NCI-H1105 treated with DMSO at 0.1 percent for 48 hours (cell line): ENCODE measurements at places on chromosomes 1 and 21.
A peak's percentile ranks its signal among the peaks of the same experiment; 100 is the strongest.

- peak; percentile 56 for DNase-seq
Observed at GRCh38 chr1:111399792-111400610, 27.5 kb downstream of the OVGP1 start.

DNA sequence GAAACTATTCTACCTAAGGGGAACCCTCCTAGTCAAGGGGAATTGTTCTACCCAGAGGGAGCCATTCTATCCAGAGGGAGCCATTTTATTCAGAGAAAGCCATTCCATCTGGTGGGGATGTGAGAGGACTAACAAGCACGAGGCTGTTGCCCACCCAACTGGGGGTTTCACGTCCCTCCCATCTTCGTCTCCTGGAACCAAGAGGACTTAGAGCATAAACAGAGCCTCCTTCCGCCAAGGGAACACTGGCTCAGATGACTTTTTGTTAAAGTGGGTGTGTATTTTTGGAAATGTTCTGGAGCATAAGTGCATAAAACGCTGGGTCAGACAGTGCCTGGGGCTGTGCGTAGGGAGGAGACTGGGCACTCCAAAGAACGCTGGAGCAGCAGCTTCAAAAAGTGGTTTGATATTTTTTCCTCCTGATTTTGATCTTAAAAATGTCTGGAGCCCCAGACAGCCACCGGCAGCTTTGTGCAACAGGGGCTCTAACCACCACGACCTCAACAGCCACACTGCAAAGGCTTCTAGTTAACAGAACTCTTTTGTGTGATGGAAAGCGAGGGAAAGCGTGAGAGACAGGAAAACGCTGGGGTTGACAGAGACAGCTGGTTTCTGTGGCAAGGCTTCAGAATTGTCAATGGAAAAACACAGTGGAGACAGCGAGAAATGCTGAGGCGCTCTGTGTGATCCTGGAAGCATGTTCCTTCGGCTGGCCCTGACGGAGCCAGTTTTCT lies 363.6 kb upstream of the CAMK1G start:
- DNase-seq: no peak

GRCh38 chr1:242212401-242212800 lies 213.5 kb upstream of the MAP1LC3C start:
- DNase-seq: no peak

DNA sequence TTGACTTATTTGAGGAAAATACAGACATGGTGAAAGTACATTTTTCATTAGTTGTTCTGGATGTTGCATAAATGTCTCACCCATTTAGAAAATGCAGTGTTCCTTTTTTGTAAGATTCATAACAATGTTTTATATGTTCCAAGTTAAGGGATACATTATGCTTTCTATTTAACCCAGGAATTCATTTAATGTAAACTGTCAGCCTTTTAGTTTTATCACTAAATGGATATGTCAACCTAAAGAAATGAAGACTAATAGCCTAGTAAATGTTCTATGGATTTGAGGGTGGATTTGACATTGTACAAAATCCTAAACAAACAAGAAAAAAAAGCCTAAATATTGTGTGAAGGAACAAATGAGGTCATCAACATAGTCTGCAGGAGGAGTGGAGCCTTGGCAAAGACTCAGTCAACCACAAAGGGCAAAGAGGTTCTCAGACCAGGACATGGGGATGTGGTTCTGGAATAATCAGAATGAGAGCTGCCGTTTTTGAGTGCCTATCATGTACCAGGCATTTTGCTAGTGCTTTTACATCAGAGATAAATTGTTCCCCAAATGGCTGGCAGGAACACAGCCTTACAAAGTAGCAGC lies 8.8 kb upstream of the INSL5 start:
- DNase-seq: no peak

DNA sequence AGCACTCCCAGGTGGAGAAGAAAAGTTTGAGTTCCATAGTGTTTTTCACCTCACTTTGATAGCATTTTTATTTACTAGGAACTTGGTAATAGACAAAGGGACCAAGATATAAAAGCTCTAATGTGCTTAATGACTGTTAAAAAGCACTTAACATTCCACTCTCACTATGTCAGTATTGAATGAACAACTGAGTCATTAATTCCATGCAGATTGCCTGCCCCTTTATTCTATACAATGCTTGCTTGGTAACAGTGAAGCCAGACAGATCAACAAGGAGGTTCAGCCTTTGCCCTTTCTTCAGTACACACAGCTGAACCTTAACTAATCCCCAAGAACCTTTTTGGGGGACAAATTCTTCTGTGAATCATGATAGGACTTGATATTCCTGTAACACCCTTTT lies 425.5 kb downstream of the NUF2 start:
- peak; percentile 35 for DNase-seq

DNA sequence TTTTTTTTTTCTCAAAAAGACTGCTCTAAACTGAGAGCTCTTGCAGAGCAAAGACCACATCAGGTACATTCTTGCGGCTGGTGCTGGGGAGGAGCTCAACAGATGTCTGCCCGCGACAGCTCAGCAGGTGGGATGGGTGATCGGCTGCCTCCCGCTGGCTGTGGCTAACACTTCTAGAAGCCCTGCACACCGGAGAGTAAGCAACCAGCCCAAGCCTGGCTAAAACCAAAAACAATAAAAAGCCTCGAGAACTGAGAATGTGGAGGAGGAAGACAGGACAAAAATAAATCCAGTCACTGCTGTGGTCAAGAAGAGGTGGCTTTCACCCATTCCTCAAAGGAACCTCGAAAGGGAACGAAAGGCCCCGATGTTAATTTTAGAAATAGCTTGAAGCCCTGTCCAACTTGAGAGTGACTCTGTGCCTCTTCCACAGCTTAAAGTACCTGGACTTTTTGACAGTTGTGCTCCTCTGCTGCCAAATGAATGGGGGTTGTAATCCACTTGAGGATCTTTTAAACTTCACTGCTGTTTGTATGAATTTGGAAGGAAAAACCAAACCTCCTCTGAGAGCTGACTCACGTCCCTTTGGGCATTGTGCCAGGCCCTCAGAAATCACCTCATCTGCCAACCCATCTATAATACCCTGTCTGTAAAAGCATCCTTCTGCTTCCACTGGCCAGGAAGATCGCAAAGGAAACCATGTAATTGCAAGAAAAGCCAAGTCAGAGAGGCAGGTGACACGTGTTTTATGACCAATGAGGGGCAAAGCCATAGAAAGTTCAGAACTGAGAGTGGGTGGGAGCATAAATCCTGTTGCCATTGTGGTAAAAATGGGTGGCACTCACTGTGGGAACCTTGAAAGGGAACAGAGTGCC lies 78.6 kb downstream of the KCNN3 start:
- peak; percentile 58 for DNase-seq
